Nucleus accumbens (tissue), 56 donors: ENCODE measurements at places on chromosomes 7 and 10.
A peak's percentile ranks its signal among the peaks of the same experiment; 100 is the strongest.

DNA sequence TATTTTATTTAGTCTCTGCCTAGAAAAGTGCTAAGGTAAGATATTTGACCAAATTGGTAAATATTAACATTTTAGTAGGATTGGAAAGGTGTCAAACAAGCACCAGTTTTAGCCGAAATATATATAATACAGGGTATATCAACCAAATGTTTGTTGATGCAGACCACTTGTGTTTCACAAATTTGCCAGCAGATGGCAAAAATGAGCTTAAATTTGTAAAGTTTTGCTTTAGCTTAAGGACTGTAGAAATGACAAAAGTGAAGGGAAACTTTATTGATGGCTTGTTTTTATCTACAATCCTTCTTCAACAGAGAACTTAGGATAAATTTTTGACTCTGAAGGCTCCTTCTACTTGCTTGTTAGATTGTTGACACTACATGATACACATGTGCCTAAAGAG lies 4.8 kb upstream of the POLR1F start:
- DNase-seq: peak; percentile 9

- DNase-seq: no peak
These were observed 100.6 kb downstream of the RBM20 start for GRCh38 chr10:110744782-110745181.

- no peak for DNase-seq
These were observed 51.6 kb downstream of the PTPRZ1 start for GRCh38 chr7:121924269-121925186.

DNA sequence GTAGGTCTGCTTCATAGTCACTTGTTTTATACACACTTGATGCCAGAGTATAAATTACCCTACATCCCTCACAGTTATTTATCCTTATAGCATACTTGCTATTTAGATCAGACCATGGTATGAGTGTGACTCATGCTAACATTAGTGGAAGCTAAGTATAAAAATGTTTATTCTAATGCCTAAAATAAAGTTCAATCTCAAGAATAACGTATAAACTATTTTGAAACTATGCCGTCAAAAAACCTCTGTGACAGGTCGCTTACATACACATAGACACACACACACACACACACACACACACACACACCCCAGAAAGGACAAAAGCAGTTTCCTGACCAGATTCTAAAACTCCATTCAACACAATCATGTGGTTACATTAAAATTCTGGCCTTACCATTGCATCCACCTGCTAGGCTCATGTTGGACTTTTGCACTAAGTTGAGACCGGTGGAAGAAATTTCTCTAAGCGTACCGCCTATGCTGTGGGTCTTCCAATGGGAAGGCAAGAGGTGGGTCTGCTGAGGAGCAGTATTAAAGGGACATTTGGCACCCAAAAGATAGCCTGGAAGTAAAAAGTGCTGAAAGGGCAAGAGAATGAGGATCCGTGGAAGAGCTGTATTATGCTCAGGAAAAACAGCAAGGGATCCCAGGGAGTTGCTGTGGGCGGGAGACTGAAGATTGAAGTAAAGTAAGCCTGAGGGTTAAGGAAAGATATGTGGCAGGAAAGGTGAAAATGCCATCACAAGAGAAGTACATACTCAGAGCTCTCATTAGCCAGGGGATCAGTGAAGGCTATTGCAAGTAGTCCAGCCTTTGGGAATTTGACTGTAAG lies 5.0 kb downstream of the FOXP2 start:
- no peak for DNase-seq

- no peak for DNase-seq
These were observed 1.2 kb downstream of the PLOD3 start for GRCh38 chr7:101216001-101216859.

GRCh38 chr7:103879928-103880600 lies 109.4 kb downstream of the RELN start:
- DNase-seq: no peak

DNA sequence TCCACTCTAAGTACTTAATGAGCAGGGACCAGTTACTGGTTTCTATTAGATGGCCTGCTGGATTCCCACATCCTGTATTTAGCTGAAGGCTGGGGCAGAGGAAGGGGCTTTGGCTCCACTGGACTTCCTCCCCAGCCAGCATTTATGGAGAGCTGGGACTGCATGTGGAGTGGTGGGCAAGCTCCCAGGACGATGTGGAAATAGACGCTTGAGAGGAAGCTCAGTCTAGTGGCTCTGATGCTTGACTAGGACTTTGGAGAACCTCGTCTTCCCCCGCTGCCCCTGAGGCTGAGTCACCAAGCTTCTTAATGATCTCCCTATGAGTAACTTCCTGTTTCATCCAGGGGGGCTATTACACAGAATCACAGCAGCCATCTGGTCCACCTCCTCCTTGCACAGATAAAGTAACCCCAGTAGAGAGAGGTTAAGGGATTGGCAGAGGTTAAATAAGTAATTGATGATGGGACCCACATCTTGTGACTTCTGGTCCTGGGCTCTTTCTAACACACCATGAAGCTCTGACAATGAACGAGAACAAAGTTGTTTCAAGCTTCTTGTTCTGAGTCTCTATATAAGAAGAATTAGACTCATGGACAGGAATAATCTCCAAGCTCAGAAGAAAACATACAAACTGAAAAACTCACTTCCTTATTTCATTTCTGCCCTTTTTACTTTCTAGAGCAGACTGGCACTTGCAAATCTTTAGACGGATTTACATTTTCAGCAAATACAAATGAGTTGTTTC lies 126.2 kb downstream of the PRPF18 start:
- DNase-seq: no peak

GRCh38 chr10:33365871-33366411 lies 31.5 kb upstream of the NRP1 start:
- DNase-seq: no peak

DNA sequence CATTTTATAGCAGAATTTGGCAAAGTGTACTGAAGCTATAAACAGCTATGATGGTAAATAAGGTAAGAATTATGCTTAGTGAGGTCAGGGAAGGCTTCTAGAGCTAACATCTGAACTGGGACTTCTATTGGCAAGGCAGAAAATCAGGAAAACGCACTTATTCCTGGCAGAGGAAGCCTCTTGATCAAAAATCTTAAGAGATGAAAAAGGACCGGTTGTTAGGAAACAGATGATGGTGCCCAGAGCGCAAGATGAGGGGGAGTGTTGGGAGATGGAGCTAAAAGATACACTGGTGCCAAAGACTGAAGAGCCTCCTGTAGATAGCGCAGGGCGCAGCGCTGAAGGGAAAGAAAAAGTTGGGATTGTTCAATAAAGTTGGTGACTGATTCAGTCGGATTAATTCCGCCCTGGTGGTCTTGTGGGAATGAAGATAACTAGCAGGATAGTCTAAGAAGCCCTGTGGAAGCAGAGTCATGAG lies 550 bp upstream of the CALU start:
- no peak for DNase-seq

- no peak for DNase-seq
These were observed 780 bp downstream of the CYP3A5 start for GRCh38 chr7:99679032-99679399.

DNA sequence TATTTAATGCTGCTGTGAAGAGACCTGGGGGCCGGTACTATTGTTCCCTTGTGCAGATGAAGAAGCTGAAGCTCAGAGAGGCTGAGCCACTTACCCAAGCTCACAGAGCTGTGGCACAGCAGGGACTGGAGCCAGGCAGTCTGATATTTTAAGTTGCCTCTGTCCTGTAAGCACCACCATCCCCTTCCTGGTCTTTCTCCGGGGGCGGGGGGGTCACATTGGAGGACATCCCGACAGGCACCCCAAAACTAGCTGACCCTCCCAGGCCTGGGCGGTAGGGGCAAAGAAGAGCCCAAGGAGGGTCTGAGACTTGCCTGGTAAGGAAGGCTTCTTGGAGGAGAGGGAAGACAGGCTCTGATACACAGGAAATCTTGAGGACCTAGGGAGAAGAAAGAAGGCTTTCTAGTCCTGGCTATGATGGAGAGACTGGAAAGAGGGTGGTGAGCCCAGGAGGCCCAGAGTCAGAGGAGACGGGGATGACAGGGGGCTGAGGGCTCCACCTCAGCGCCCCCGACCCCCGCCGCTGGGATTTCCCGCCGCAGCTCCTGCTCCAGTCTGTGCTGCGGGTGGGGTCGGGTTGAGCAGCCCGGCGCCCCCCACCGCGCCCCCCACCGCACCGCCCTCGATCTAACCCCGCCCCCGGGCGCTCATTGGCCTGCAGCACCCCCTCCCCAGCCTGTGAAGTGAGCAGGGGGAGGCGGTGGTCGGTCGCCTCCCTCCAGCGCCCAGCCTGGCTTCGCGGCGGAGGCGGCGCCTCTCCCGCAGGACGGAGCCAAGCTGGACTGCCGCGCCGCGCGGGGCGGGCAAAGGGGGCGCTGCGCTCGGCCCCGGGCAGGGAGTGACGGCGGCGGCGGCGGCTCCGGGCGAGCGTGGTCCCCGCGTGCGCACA lies at the start of gene ADCYAP1R1:
TSS of gene ADCYAP1R1 (plus strand) at position 711 of the 889 bp plus-strand sequence. CDS start 10,957 bp downstream, outside the sequence.
- DNase-seq: peak; percentile 66

GRCh38 chr7:47587351-47587750 lies 5.4 kb upstream of the TNS3 start:
- DNase-seq: no peak

- DNase-seq: no peak
These were observed 24.4 kb downstream of the MKLN1 start for GRCh38 chr7:131352032-131352431.

DNA sequence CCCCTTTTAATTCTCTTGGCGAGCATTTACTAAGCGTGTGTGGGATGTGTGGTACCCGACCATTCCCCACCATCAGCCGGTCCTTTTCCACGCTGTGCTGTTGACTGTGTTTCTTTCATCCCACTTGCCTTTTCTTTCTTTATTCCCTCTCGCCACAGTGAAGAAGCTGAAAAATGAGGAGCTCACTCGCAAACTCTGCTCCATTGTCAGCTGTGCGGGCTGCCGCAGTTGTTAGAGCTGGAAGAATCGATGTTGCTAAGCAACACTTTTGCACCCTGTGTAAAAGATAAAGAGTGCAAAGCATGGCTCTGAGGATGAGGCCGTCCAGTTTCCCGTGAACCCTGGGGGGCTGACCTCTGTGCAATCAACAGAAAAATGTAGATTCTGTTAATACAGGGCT lies 203.1 kb upstream of the NEBL start:
- DNase-seq: no peak

DNA sequence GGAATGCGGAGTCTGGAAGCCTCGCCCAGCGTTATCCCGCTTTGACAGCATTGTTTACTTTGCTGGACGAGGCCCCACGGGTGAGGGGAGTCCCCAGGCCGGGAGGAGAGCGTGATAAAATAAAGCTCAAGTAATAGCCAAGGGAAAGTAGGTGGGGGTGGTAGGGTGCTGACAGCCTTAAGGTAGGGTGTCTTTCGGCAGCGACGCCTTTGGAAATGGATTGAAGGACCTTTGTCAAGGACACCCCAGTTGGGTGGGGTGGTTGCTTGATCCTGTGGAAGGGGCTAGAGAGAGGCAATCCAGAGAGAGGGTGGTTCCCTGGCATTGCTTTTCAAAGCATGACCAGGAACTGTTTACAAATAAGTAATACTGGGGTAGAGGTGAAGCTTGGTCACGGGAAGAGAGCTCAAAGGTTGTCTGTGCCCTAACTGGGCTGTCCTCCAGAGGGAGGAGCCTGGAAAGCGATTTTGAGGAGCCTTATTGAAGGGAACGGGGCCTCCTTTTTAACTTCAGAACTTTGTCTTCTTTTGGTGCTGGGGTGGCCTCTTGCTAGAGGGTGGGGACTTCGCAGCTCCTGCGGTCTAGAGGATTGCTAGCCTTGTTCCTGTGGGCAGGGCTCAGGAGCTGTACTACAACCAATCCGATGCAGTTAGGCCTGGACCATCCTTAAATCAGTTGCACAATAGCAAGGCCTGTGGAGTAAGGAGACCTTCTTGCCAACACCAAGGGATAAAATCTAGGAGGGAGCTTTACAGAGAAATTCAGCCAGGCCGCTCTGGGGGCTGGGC lies 1.3 kb downstream of the EIF4EBP2 start:
- no peak for DNase-seq

- DNase-seq: no peak
These were observed 163.3 kb downstream of the RPS24 start for GRCh38 chr10:78196964-78197363.

DNA sequence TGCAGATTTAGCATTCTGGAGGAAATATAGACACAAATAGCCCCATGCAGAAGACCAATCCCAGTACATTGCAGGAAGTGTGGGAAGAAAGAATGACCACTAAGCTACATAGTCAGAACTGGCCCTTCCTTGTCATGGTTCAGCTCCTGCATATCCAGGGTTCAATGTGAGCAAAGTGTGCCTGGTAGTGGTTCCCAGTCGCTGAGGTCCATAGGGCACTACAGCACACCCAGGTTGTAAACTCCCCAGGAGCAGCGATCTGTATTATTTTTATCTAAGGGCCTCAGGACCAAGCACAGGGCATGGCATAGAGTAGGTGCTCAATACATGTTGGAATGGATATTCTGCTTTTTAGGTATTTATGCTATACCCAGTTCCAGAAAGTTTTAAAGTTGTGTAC lies 114.4 kb downstream of the RTKN2 start:
- no peak for DNase-seq

- no peak for DNase-seq
These were observed 123.8 kb upstream of the CACNA2D1 start for GRCh38 chr7:82567356-82567755.

GRCh38 chr10:77889277-77889903 lies 37.2 kb downstream of the DLG5 start:
- peak; percentile 73 for DNase-seq

- no peak for DNase-seq
These were observed 18.2 kb downstream of the TSPAN33 start for GRCh38 chr7:129162732-129163131.

DNA sequence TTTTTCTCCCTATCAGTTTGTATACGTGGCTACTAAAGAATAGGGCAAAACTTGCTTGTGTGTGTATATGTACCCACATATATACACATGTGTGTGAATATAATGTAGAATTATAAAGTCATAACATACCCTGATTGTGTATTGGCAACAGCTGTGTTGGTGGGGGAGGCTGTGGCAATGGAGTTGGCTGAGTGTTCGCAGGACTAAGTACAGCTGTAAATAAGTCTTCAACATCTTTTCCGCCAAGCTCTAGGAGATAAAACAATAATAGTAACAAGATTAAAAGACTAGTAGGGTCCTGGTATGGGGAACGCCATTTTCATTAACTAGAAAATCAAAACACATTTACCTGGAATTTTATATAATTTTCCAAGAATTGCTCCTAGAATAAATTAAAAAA lies 168.4 kb downstream of the GALNT11 start:
- no peak for DNase-seq

- no peak for DNase-seq
These were observed 396.6 kb downstream of the DGKB start for GRCh38 chr7:14505906-14506305.

DNA sequence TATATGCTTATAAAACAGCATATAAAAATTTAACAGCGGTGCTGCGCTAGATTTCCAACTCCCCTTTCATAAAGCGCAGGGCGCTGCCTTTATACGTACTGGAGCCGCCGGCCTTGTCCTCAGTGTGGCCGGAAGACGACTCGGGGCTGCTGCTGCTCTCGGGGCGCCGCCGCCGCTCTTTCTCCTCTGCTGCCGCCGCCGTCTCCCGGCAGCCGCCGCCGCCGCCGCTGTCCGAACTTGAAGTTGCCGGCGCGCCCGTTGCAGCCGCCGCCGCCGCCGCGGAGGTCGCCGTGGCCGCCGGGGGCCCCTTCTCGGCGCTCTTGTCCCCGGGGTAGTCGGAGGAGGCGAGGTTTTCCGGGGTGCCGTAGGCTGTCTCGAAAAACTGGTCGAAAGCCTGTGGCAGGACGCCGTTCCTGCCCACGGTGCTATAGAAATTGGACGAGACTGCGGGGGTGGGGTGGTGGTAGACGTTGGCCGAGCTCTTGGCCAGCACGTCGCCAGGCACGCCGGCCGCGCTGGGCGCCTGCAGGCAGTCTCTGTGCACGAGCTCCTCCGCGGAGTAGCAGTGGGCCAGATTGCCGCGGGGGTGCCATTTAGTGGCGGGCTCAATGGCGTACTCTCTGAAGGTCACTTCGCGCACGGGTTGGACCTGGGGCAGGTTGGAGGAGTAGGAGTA lies 557 bp downstream of the HOXA11 start:
- no peak for DNase-seq
